Stimulated activated CD4-positive, alpha-beta T cell treated with anti-CD3 and anti-CD28 coated beads, Interleukin-1b, Interleukin-23, amount 100 ng/mL, for 1 hour (primary cell): ENCODE measurements at places on chromosomes 16 and 17.

- DNase-seq = no peak
These were observed 62.2 kb downstream of the TNRC6C start for GRCh38 chr17:78020717-78021108.

DNA sequence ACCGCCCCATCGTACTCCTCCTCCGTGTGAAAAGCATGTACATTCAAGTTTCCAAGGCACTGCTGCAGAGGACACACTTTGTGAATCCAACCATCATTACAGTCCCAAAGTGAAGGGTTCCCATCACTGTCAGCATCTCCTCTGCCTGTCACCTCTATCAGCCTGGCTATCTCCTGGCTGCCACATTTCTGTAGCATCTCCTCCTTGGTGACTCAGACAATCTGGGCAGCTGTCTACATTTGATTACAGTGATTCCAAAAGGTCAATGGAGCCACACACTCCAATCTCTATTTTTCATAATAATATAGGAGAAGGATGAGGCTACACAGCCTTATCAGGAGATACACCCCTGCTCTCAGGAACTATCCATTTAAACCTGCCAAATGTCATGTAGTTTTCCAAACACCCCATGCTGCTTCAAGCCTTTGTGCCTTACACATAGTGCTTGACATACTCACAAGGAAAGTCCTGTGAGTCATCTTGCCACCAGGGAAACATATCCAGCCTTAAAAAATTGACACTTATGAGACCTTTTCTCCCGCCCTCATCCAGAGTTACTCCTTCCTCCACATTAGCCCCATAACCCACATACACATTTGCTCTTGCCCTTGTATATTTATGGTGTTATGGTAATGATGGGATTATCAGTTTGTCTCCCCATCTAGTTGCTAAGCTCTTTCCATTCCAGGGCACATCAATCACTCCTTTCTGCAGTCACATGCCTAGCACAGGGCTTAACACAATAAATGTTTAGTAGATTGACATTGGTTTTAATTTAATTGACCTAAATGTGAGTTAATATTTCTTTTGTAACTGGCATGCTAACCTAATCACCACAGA lies 250.1 kb upstream of the CDH5 start:
- no peak for DNase-seq

DNA sequence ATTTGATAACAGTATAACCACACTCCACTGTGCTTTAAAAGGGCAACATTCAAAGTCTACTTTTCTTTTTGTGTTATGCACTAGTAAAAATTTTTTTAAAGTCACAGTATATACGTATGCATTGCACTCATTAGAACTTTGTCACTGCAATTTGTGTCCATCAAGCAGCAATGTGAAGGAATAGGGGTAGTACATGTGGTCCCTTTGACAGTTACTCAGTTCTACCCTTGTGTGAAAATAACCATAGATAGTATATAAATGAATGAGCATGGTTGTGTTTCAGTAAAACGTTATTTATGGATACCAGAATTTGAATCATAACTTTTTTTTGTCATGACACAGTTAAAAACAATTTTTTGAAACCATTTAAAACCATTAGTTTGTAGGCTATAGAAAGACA lies 30.7 kb downstream of the NFATC3 start:
- DNase-seq = no peak

DNA sequence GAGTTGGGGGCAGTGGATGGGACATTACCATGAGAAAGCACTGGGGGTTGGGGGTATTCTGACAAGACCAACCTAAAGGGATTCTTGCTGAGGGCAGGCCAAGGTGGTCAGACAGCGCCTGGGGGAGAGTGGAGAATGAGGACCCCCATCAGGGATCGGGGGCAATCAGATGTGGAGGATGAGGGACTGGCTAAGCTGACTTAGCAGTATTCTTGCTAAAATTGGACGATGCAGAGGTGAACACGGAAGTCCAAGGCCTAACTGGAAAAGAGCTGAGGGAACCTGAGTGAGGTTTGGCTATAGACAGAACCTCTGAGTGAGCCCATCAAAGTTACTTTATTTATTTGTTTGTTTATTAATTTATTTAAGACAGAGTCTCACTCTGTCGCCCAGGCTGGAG lies 9.2 kb downstream of the QPRT start:
- no peak for DNase-seq

- DNase-seq = no peak
These were observed 39.8 kb upstream of the MMP2 start for GRCh38 chr16:55439101-55439690.

- no peak for DNase-seq
These were observed 21.2 kb downstream of the PDILT start for GRCh38 chr16:20383106-20384029.

DNA sequence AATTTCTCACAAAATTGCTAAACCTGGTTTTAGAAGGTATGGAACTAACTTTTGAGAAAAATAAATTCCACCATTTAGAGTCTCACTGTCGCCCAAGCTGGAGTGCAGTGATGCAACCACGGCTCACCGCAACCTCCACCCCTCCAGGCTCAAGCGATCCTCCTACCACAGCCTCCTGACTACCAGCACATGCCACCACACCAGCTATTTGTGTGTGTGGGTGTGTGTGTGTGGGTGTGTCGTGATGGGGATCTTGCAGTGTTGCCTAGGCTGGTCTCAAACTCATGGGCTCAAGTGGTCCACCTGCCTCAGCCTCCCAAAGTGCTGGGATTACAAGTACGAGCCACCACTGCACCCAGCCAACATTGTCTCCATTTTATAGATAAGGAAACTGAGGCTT lies 71.3 kb upstream of the NOL11 start:
- no peak for DNase-seq

GRCh38 chr17:12512694-12513355 lies 152.9 kb upstream of the MYOCD start:
- no peak for DNase-seq

GRCh38 chr16:2025878-2026460 lies 733 bp upstream of the NHERF2 start:
- DNase-seq = no peak

GRCh38 chr16:88423448-88423850 lies 29.6 kb upstream of the ZFPM1 start:
- DNase-seq = no peak

DNA sequence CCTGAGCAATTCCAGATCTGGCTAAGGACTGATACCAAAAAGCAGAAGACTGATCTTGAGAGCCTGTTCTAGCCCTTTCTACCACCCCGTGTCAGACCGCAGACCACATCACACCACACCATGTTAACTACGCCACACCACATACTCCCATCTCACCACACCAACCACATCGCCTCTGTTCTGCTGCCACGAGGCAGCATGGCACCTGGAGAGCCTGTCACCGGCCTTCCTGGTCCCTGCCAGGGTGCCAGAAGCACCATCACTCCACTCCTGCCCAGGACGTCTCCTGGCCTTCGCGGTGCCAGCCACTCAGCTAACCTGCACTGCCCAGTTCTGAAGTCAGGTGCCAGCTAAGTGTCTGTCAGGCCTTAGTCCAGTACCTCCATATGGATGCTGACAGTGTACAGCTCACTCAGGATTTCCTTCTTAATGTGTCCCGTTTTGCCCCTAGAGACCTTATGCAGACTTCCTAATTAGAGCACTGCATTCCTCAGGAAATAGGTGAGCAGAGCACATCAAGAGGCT lies 37.2 kb upstream of the BCAR1 start:
- no peak for DNase-seq

DNA sequence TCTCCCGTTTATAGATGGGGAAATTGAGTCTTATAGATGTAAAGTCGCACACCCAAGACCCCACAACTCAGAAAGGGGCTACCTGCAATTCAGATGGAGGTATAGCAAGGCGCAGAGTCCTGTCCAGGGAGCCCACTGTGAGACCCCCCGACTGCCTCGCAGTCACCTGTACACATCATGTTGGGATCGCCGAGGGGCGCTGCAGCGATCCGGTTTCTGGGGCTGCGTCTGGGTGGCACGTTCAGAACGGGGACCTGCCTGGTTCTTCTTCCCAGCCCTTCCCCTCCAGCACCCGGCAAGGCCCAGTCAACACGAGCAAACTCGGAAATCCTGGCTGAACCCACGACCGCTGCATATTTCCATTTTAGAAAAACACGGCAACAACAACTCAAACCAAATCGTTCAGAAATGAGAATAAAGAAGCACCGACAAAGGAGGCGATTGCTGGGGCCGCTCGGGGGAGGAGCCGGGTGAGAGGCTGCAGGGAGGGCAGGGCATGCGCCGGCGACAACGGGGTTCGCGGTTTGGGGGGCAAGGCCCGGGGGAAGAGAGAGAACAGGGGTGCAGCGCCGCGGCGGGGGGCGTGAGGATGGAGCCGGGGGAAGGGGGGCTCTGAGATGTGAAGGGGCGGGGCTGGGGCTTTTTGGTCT lies 643 bp downstream of the HSDL1 start:
- DNase-seq = no peak

GRCh38 chr17:62826956-62827355 lies 18.8 kb upstream of the MARCHF10 start:
- DNase-seq = no peak

DNA sequence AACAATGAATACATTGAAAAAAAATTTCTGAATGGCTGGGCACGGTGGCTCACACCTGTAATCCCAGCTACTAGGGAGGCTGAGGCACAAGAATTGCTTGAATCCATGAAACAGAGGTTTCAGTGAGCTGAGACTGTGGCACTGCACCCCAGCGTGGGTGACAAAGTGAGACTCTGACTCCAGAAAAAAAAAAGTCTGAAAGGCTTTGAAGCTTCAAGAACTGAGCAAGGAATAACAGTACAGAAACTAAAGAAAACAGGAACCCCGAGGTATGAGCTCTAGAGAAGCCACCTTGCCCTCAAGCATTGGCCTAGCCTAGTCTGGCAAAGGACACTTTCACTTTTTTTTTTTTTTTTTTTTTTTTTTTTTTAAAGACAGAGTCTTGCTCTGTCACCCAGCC lies 45.0 kb downstream of the TEX2 start:
- DNase-seq = no peak

DNA sequence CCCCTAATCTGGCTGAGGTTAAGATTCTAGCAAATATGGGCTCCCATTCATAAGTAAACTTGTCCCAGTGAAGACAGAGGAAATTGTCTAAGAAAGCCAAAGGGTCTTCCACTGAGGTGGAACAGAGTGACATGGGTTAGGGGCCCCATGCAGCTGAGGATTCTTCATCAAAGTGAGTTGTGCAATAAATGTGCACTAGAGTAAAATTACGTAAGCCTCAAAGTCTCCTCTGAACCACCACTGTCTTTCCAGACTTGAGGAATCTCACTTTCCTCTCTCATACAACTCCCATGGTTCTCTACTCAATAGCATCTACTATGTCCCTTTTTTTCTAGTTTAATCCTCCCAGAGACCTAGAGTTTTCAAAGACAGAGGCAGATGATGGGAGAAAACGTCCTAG lies 132.4 kb downstream of the CA10 start:
- DNase-seq = no peak

DNA sequence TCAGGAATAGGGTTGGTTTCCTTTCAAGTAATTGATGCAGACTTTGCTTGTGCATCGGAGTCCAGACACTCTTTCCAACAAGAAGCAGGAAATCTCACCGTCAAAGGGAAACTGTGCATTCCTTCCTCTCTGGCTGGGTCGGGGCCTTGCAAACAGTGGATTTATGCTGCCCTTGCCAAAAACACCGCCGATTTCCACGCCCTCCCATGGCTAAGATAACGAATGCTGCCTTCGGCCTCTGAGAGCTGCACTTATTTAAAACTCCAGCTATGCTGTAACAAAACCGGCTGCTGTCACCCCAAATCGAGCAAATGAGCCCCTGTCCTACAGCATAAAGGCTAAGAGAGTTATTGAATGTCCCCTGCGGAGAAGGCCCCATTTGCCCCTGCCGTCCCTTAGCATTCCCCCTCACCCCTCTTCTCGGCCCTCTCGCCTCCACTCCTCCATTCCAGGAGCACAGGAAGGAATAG lies 275.5 kb upstream of the IRX5 start:
- no peak for DNase-seq

- no peak for DNase-seq
These were observed 12.4 kb downstream of the P3H4 start for GRCh38 chr17:41799366-41799765.

DNA sequence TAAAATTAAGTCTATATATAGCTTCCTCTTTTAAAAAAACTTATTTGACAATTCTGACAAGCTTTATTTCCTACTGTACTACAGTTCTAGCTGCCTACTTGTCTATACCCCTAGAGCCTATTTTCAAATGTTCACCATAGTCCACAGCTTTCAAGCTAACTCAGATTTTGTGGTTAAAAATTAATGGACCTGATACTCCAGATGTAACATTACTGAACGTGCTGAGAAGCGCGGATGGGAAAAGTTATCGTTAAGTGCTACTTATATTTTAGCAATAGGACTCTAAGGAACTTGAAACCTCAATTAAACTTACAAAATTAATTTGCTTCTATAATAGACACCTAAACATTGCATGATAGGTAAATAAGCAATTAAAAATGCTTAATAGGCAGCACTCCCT lies 31.2 kb downstream of the GNA13 start:
- DNase-seq = no peak

GRCh38 chr17:10349403-10349802 lies 23.4 kb downstream of the MYH13 start:
- DNase-seq = no peak

DNA sequence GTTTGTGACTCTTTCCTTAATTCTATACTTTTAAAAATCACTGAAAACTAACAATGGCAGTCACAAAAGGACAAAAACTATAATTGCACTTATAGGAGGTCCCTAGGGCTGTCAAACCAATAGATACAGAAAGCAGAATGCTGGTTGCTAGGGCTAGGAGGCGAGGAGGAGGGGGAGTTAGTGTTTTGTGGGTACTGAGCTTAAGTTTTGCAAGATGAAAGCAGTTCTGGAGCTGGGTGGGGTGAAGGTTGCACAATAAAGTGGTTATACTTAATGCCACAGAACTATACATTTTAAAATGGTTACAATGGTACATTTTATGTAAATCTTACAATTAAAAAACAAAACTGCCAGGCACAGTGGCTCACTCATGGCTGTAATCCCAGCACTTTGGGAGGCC lies 27.3 kb downstream of the NUBP1 start:
- no peak for DNase-seq

DNA sequence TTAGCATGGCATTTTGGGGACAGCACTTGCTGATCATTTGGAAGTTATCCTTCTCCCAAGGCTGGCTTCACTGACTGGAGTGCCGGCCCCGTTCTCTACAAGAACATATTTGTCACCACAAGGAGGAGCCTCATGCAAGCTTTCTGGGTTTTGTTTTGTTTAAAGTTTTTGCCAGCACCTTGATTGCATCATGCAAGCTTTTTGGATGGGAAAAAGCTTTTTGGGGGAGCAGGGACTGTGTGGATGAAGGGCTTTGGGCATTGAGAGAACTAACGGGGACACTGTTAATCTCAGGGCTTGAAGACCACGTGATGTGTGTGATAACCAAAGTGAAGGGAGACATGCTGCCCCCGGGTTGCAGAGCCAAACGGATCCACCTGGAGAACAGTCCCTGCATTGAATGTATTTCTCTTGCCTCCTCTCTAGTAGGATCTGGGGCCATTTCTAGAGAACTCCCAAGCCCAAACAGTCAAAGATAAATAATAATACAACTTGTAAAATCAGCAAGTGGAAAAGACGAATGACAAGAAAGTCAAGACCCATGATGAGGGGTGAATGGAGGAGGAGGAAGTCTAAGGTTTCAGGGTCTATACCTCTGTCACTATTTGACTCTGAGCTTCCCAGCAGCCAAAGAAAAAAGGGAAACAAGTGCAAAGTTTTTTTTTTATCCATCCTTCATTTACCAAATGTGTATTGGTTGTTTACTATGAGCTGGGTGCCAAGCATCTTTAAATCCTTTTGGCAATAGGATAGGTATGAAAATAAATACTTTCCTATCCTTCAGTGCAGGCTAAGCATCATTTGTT lies 17.2 kb downstream of the TMEM114 start:
- DNase-seq = no peak

- no peak for DNase-seq
These were observed 4.8 kb downstream of the ATP2A3 start for GRCh38 chr17:3959295-3959899.
